ENCODE measurements at places on chromosomes 13 and 19. TPM values are rescaled to one million over a fixed set of nuclear protein-coding genes. Genes with fewer than 3 reads are reported as not detected.

- no peak for DNase-seq
Measured at GRCh38 chr13:97313551-97314260, 91.6 kb downstream of the MBNL2 start.

DNA sequence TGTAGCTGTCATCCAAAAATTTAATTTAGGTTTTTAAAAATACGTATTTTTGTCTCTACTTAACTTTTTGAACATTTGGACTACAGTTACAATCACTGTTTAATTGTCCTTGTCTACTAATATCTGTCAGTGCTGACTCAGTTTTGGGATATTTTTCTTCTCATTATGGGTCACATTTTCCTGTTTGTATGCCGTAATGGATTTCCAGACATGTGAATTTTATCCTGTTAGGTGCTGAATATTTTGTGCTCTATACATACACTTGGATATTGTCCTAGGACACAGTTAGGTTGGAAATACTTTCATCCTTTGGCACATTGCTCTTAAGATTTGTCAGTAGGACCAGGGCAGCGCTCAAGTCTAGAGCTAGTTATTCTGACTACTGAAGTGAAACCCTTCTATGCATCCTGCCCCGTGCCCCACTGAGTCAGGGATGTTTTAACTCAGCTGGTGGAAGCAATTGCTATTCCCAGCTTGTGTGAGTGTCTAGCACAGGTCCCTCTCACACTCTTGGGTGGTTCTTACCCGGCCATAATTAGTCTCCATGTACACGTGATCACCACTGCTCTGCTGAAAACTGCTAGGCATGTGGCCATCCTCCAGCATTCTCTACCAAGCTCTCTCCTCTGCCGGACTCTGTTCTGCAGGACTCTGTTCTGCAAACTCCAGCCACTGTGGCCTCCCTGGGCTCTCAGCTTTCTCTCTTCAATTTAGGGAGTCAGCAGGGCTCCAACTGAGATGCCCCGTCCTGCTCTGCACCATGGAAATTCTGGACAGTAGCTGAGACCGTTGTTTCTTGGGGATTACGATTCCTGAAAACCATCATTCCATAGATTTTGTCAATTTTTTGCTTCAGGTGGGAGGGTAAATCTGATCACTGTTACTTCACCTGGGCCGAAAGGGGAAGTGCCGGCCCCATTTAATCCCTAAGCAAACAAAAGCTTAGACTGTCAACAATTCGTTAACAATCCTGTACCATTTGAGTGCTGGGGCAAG is 11.1 kb downstream of the PROZ start:
- DNase-seq = no peak

GRCh38 chr19:39057615-39058014 is 25.3 kb upstream of the FBXO27 start:
- no peak for DNase-seq

GRCh38 chr19:6086068-6086788 is 24.1 kb downstream of the RFX2 start:
- no peak for DNase-seq

DNA sequence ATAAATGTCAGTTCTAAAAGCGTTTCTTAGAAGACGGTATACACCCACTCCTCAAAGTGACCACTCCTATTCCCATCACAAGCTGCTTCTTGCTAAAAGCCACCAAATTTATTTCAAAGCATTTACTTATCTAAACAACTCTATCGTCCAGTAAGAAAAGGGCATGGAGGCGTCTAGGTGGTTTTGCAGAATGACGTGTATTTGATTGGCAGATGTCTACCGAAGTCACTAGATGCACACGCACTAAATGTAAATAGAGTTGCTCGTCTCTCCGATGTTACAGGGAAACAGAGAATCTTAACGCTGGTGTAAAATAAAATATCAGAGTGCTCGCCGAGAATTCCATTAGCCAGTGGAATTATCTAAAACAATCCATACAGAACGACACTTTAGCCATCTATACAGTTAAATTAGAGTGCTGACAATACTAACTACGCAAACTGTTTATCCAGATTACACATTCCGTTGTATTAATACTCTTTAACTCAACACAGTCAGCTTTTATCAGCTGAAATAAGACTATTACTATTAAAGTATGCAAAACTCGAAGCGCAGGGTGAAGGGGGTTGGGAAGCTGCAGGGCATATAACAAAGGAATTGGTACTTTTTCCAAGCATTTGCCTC is 1.9 kb downstream of the KLF12 start:
- peak; percentile 65 for DNase-seq

- no peak for DNase-seq
Measured at GRCh38 chr19:20787786-20788185, 11.7 kb downstream of the ZNF66 start.

- DNase-seq = no peak
Measured at GRCh38 chr13:27168086-27168485, 3.5 kb downstream of the USP12 start.

DNA sequence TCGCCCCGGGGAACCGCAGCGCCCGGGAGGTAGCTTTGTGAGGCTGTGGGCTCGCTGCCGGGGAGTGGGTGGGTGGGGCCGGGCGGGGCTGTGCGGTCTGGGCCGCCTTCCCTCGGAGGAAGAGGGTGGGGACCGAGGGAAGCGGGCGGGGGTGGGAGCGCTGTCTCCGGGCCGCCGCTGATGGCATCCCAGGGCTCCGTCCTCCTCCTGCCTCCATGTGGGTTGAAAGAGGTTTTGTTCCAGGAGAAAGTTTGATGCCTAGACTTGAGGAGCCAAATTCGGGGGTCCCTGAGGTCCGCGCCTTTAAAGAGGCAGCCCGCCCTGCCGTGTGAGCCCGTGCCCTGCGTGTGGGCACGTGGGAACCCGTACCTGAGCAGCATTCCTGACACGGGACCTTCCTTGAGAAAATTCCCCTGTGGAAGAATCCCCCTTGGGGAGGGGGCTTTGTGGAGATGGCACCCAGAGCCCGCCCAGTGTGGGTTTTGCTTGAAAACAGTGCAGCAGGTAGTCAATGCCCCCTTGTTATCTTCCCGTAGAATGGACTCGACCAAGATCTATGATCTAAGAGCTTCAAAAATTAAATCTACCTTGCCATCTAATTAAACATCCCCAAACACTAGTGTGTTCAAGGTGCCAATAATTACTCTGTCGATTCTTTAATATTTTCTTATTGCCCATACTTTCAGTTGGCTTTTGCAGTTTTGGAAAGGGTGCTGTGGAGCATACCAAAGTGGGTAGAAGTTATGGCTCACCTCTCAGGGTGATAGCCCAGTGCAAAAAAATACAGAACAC is 107.8 kb downstream of the RXFP2 start:
- peak; percentile 47 for DNase-seq

DNA sequence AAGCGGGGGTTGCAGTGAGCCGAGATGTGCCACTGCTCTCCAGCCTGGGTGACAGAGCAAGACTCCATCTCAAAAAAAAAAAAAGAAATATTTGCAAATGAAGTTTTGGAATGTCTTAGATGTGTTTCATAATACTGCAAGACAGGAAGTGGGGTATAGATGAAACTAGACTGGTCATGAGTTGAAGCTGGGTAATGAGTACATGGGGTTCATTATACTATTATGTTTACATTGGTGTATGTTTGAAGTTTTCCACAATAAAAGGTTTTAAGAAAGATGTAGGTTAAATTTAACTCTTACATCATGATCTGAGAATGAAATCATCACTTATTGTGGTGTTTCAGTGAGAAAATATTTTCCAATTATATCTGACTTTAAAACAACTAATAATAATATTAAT is 19.0 kb downstream of the FNDC3A start:
- DNase-seq = no peak

DNA sequence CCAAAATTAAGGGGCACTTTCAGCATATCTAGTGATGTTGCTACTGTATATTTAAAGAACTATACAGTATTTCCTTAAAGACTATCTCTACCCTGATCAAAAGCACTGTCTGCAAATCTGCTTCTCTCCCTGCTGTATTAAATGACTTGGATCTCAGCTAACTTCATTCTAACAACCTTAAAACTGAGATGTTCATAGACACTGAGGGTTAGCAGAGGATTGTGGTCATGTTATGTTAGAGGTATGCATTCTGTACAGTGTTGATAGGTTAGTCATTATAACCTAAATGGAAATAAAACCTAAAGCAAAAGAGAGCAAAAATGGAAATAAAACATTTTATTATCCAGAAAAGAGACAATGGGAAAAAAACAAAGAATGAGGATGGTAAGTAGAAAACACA is 9.9 kb downstream of the GPR183 start:
- DNase-seq = no peak

DNA sequence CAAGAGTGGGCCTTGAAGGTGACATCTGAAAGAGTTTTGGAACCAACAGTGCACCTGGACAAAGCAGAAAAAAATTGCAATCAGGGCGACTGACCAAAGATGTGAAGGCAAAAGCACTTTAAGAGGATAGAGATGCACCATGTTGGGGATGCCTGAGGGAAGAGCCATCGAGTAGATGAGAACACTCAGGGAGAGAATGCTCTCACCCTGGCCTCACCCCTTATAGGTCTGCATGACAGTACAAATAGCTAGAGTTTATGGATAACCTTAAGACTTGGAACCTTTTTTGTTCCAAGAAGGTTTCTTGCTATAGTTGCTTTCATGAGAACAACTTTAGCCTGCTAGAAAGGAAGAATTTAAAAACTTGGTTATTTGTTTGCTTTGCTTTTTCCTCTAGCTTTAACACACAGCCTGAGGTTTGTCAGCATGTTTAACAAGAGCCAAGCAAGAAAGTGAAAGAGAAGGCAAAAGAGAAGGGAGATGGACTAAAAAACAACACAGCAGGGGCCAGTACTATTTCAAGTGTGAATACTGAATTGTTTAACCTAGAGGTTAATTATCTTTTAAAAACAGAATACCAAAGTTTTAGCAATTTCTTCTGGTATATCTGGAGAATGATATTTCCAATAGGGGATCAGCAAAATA is 418.9 kb downstream of the DIAPH3 start:
- DNase-seq = no peak

DNA sequence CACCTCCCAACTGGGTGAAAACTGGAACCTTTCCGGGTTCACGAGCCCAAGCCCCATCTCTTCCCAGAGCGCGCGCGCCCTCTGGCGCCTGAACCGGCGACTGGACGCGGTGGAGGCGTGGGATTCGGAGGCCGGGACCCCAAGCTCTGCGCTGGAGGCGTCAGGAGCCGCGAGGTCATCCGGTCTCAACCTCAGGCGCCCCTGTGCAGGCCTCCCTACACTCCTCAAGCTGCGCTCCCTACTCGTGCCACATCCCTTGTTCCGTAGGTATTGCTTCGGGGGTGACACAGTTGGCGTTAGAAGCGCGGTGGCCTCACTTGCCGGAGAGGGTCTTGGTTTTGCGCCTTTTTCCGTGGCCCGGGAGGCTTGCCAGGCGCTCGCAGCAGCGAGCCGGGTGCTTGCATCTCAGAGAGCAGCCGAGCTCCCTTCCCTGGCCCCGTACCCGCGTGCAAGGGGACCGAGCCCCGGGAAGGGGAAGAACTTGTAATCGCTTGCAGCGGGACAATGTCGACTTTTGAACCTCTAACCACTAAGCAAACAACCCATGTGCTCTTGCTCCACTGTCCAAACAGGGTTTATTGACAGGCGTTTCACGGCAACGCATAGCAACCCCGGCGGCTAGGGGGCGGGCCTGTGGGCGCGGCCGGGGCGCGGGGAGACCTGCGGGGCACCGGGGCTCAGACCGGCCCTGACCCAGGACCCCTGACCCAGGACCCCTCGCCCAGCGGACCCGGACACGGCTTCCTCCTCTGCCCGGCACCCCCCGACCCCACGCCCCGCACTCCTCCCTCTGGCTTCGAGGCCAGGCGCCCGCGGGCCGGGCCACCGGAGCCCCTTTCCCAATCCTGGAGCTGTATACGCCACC is 8.5 kb downstream of the CDX2 start:
- no peak for DNase-seq

GRCh38 chr19:4319067-4319718 is 14.8 kb downstream of the FSD1 start:
- DNase-seq = no peak

GRCh38 chr19:289651-290371 is 1.4 kb downstream of the PLPP2 start:
- no peak for DNase-seq

DNA sequence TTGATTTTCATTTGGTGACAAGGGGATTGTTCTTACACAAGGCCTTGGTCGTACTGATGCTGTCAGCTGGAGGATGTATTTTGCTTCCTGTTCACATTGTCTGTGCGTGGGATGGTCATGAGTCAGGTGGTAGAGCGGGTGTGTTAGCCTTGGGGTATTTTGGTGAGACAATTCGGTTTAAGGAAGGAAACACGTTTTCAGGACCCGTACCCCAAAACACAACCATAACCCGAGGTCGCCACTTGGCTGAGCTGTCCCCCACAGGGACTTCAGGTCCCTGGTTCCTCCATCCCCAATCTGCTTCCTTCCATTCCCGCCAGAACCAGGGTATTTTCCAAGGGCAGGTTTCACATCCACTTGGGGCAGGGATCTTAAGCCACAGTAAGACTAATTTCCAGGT is 15.0 kb downstream of the MYO9B start:
- no peak for DNase-seq

DNA sequence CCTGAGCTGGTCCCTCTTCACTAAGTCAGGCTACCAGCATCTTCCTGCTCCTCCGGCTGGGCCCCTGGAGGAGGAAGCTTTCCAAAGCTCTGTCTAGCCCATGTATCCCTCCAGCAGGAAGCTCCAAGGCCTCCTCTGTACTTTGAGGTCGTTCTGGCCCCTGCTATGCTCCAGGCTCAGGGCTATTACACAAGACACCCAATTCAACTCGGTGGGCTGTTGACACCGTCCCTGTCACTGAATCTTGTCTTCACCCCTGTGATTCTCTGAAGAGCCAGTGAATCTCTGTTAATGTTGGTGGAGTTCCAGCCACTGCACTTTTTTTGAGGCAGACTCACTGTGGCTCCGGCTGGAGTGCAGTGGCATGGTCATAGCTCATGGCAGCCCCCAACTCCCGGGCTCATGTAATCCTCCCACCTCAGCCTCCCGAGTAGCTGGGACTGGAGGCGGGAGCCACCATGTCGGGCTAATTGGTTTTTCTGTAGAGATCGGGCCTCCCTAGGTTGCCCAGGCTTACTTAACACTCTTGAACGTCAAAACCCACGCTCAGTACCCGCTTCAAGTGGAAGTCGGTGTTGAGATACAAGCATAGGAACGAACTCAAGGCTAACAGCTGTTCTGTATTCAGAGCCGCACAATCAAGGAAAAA is 512 bp upstream of the REX1BD start:
- DNase-seq = no peak

ADGRE3 gene
- total RNA-seq = not detected

KCNRG gene
- 0.92 TPM for total RNA-seq

ZNF534 gene
- total RNA-seq = not detected

ZNF304 gene
- total RNA-seq = 9.5 TPM

All from G401 (cell line).